ENCODE measurements at places on chromosomes 7 and 10.

DNA sequence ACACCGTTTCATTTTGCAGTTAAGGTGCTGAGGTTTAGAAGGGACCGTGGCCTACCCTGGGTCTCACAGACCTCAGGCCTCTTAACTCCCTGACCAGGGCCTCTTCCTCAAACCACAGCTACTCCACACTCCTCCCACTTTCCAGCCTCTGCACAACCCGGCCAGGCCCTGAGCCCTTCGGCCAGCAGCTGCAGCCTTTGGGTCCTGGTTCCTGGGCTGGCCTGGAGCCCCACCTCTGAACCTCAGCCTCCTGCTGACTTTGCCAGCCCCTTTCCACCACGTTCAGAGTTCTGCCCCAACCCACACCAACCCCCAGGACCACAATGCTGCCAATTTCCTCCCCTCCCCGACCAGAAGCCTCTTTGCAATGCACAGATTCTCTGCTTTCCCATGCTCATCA lies 84.1 kb downstream of the VOPP1 start:
- DNase-seq, result no peak

GRCh38 chr10:34107626-34108516 lies 707.2 kb downstream of the PARD3 start:
- peak; percentile 24 for DNase-seq

DNA sequence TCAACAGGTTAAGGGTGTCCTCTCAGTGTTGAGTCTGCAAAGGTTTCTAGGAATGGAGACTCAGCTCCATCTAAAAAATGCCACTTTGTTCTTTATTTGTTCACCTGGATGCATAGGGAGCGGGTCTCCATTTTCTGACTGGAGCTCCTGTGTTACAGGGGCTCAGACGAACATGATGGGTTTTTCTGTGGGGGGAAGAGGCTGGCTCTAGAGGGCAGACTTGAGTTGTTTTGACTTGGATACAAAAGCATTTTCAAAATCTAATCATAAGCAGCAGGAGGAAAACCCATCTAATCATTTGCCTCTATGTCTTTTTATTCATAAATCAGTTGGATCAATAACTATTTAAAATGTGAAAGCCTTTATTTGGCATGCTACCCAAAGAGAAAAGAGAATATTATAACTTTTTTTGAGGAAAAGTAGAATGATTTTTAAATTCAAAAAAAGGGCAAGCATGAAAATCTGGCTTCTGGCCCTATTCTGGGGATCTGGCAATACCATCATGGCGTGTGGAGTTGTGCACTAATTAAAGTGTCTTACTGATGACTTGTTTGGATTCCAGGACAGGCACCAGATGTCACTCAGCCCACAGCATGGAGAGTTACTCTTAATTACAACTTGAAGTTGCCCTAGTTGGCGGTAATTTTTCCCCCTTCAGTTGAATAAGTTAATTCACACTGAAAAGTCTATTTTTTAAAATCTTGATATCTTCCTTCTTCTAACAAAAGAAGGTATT lies 594.9 kb downstream of the REEP3 start:
- peak; percentile 20 for DNase-seq

- no peak for DNase-seq
Measured at GRCh38 chr10:61910894-61911293, 9.4 kb downstream of the ARID5B start.

- DNase-seq, result peak; percentile 61
Measured at GRCh38 chr7:55593515-55594318, 21.4 kb upstream of the VOPP1 start.

DNA sequence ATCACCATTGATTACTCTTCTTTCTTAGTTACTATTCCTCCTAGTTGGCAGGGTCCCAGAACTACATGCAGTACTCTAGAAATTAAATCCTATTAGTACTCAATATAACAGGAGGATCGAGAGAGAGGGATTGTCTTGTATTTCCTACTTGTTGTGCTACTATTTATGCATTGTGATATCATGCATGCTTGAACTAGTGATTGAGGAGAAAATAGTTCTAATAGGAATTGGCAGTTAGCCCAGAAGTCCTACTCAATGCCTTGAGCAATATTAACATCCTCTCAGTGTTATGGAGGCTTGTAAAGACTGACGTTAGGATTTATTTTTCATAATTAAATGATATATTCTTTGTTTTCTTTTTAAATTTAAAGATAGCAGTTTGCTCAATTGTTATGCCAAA lies 67.4 kb downstream of the FOXP2 start:
- peak; percentile 7 for DNase-seq

DNA sequence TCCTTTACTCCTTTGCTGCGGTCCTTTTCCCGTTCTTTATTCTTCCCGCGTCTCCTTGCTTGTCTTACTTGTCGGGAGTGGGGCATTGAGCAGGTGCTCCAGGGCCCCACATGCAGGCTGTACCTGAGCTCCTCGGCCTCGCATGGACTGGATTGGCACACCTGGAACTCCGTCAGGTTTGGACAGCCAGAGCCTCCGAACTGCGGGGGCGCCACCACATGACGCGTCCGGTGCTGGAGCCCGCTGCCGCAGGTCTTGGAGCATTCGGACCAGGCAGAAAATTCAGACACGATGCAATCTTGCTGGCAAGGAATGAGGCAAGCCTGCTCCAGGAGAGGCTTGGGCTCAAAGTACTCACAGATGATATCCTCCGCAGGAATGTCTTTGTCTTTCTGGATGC lies 195.7 kb downstream of the THSD7A start:
- DNase-seq, result no peak

DNA sequence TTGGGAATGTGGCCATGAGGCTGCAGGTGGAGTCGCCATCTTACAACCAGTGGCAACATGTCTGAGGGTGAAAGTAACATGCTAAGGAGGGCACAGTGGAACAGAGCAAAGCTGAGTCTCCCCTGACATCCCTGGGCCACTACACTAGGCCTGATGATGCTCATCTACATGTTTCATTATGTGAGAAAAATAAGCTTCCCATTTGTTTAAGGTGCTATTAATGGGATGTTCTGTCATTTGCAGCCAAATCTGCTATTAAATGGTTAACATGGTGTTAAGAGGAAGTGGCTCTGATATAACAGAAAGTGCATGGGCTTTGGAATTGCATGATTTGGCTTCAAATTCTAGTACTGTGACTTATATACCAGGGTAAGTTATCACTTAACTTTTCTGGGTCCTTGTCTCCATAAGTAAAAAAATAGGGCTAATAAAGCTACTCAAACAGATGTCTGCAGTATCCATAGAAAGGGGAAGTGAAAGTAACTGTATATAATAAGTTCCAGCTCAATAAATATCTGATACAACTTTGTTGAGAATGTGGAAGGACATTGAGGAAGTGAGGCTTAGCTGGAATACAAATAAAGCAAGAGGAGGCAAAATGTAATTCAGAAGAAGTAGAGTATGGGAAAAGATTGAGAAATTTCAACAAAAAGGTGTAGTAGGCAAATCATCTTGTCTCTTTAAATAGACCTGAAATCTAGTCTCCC lies 158.9 kb downstream of the RTKN2 start:
- DNase-seq, result no peak

Data from kidney tubule cell (primary cell).